Pulmonary artery endothelial cell (primary cell): ENCODE measurements at places on chromosomes 5 and 9. TPM values are rescaled to one million over a fixed set of nuclear protein-coding genes. Genes with fewer than 3 reads are reported as not detected.

PCDHB4 gene
- 0.04 and 0.07 TPM in 2 replicates for total RNA-seq

SUSD3 gene
- 0.13 and 0.39 TPM in 2 replicates for total RNA-seq

RASGRF2 gene
- total RNA-seq, result 6.9 and 9.4 TPM in 2 replicates

PCYOX1L gene
- total RNA-seq, result 13.1 and 19.4 TPM in 2 replicates

GRCh38 chr5:95961617-95962474, at the start of gene ELL2:
ELL2 (minus strand) TSS chr5:95961851; CDS start chr5:95961721, 130 bp downstream.
- DNase-seq, result peak; percentile 92

GRCh38 chr5:7908317-7908716, 39.4 kb downstream of the MTRR start:
- no peak for DNase-seq

GRCh38 chr5:71582945-71583584, 4.1 kb upstream of the MCCC2 start:
- DNase-seq, result no peak

DNA sequence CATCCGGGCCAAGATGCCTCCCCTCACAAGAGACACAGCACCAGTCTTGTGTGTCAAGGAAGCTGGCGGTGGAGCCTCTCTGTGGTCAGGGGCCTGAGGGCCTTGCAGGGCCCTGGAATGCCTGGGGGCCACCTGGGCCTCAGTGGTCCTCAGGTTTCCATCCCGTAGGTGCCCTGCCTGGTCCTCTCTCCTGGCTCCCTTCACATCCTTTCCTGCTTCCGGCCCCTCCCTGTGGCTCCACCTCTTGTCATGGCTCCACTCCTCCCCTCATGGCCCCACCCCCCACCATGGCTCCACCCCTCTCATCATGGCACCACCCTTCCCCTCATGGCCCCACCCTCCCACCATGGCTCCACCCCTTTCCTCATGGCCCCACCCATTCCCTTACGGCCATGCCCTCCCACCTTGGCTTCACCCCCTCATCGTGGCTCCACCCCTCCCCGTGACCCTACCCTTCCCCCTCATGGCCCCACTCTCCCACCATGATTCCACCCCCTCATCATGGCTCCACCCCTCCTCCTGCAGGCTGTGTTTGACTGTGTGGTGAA, 175.8 kb downstream of the CACNA1B start:
- no peak for DNase-seq

DNA sequence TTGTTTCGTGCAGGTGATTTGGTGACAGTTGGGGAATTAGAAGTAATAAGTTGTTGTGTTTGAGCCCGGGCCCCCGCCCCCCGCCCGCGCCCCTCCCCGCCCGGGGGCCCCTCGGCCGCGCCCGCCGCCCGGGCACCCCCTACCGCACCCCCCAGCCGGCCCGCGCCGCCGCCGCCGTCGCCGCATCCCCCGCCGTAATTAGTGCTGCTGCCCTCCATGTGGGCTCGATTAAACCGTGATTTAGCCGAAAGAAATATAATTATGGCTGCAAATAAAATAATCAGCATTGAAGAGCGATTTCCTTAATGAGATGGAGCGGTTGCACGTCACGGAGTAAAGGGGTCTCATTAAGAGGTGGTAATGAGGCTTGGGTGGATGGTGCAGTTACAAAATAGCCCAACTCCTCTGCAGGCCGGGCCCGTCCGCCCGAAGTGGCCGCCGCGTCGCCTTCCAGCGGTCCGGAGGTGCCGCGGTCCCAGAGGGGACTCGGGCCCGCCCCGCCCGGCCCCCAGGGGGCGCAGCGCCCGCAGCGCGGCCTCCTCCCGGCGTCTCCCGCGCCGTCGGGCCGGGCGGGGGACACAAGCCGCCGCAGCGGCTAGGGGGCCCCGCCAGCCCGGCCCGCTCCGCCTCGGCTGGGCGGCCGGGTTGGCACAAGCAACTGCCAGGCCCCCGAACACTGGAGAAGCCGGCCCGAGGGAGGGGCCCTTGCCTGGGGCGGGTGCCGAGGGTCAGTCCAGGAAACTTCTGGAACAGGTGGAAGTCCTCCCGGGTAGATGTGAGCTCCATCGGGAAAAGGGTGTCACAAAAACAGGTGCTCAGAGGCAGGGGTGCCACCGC, 6.9 kb upstream of the OTP start:
- DNase-seq, result no peak

DNA sequence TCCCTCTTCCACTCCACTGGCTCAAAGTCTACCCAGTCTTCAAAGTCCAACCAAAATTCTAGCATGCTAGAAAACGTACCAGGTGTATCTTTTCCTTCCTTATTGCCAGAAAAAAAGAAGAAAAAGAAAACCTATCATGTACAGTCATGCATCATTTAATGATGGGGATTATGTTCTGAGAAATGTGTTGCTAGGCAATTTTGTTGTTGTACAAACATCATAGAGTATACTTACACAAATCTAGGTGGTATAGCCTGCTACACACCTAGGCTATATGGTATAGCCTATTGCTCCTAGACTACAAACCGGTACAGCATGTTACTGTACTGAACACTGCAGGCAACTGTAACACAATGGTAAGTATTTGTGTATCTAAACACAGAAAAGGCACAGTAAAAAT, 104.8 kb downstream of the SREK1 start:
- DNase-seq, result no peak

- no peak for DNase-seq
Observed at GRCh38 chr9:137449931-137450538, 8.9 kb upstream of the ENTPD8 start.

- DNase-seq, result no peak
Observed at GRCh38 chr5:124986667-124987066, 240.2 kb upstream of the ZNF608 start.

- DNase-seq, result no peak
Observed at GRCh38 chr5:147348046-147348445, 113.2 kb downstream of the STK32A start.

- DNase-seq, result no peak
Observed at GRCh38 chr9:23663125-23663524, 162.9 kb downstream of the ELAVL2 start.

DNA sequence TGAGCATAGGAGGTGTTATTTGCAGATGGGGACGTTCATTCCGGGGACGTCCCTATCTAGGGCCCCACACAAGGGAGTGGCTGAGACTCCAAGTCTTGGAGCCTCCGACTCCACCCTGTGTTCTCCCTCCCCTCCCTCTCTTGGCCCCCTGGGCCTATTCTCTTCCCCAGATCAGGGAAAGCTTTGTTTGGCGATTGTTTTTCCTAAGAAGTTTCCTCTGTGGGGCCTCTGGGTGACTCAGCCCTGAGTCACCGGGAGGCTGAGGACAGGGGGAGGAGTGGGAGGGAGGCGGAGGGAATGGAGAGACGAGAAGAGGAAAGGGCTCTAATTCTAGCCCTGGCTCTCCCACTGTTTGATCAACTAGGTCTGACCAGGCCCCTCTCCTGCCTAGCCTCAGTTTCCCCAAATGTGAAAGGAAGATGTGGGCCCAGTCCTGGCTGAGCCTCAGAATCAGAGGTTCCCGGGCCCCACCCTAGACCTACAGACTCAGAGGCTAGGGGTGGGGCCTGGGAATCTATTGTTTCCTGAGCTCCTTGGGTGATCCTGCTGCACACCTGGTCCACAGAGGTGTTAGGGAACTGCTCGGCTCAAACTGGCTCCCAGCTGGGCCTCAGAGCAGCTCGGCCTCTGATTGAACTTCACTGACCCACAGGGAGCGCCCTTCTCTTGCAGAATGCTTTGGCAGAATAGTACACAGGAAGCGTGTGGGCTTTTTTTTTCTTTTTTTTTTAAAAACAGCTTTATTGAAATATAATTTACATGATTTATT, 19.2 kb downstream of the GSN start:
- DNase-seq, result peak; percentile 94

- DNase-seq, result no peak
Observed at GRCh38 chr5:95007921-95008597, 276.8 kb downstream of the MCTP1 start.

GRCh38 chr5:31153521-31153920, 40.0 kb upstream of the CDH6 start:
- DNase-seq, result no peak

DNA sequence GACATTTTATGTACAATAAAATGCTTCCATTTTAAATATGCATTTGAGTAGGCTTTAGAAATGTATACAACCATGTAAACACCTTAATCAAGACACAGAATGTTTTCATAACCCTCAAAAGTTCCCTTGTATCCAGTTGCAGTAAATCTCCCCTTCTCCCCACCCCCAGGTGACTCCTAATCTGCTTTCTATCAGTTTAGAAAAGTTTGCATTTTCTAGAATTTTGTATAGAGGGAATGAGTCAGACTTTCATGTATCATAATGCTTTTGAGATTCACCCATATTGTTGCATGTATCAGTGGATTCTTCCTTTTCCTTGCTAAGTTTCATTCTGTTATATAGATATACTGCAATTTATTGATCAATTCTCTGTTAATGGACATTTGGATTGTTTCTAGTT, 17.7 kb upstream of the ZBED3 start:
- no peak for DNase-seq

DNA sequence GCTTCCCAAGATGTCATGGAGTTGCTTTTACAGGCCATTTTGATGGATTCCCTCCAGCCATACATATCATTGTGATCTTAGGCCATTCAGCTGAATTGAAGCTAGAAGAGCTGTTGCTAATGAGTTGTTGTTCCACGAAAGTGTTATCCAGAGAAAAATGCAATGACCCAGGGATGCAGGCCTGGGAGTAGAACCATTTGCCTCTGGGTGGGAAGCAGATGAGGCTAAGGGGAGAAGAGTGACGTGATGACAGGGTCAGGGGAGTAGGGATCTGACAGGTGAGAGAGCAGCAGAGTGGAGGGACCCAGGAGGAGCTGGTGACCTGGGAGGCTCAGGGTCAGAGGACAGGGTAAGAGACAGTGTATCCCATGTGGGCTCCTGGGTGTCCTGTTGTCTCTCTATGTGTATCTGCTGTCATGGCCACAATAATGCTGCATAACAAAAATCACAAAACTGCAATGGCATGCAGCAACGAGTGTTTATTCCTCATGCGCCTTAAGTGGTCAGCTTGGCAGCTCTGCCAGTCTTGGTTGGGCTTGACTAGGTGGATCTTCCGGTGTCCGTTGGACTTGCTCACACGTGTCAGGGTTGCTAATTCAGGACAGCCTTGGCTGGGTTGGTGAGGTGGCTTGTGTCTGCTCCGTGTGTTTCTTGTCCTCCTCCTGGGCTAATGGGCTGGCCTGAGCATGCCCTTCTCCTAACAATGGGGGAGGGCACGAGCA, 90.6 kb downstream of the LIFR start:
- no peak for DNase-seq

- no peak for DNase-seq
Observed at GRCh38 chr9:91857291-91858212, 92.5 kb downstream of the ROR2 start.

- no peak for DNase-seq
Observed at GRCh38 chr5:121373371-121373770, 478.3 kb upstream of the FTMT start.

DNA sequence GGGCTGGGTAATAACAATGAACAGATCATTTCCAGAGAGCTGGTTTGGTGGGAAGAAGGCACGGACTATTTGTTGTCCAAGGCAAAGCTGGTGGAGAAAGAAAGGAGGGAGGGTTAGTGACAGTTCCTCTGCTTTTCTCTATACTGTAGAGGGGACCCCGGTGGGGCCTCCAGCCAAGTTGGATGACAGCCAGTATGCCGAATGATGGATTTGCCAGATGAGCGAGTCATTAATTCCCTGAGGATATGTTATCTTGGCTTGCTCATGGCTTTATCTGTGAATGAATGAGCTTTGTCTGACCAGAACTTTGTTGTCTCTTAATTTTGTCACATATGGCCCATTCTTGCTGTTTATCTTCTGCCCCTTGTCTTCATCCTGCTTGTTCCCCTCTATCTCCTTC, 158.6 kb upstream of the GLRA1 start:
- no peak for DNase-seq

GRCh38 chr5:528629-529511, 4.6 kb upstream of the SLC9A3 start:
- DNase-seq, result no peak

DNA sequence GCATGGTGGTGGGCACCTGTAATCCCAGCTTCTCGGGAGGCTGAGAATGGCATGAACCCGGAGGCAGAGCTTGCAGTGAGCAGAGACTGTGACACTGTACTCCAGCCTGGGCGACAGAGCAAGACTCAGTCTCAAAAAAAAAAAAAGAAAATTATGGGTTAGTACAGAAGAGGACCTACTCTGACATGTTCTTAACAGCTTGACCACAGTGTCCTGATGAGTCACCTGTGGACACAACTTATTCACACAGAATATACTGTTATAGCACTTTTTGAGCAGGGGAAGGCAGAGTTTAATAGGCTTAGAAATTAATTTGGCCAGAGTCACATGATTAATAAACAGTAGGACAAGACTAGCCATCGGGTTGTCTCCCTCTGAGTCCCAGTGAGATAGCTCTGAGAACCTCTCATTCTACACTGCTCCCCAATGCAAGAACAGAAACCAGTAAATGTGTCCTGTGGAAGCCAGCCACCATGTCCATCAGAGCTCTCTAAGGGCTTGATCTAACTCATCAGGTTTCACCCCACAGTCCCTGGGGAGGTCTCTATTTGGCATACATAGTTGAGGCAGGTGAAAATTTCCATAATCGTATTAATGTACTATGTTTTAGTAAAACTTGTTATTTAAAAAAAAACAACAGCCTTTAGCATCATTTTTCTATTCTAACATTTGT, 1077.9 kb upstream of the C9orf72 start:
- no peak for DNase-seq

DNA sequence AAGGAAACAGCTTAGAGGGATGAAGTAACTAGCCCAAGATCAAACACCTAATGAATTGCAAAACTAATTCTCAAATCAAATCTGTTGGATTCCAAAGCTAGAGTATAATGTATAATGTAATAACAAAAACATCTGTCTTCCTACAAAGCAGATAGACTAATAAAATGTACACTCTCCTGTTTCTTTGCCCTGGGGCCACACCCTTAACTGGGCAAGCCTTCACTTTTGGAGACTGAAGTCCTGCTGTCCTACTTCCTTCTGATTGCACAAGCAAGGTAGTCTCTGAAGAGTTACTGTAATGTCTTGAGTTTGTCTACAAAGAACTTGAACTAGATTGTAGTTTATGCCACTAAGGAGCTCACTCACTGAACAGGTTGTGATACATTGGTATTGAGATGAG, 2.5 kb downstream of the TTC1 start:
- DNase-seq, result no peak

DNA sequence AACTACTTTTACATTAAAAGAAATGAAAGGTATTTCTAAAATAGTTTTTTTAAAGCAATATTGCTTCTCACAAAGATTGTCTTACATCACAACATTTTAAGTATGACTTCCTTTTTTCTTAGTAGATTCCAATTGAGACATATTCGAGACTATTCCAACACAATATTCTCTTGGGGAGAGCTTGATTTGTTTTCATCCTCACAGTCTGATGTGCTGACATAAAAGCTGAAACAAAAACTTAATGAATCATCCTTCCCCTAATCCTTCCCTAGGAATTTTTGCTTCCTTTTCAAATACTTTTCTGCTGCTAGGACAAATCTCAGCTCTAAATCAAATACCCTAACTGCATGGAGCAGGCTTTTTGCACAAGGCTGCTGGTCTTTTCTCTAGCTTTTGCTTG, 245.8 kb upstream of the MAP3K1 start:
- no peak for DNase-seq
